ENCODE measurements at places on chromosomes 7 and 10.

GRCh38 chr10:59064080-59064692, 112.3 kb upstream of the PHYHIPL start:
- DNase-seq: no peak

- DNase-seq: no peak
Measured at GRCh38 chr10:98994030-98994429, 241.6 kb downstream of the HPSE2 start.

- DNase-seq: no peak
Measured at GRCh38 chr7:110417611-110418010, 673.3 kb upstream of the LRRN3 start.

GRCh38 chr10:15122477-15123030, 25.4 kb downstream of the RPP38 start:
- DNase-seq: no peak

GRCh38 chr10:70552586-70552985, 50.0 kb downstream of the PRF1 start:
- DNase-seq: no peak

GRCh38 chr7:98681511-98681910, 64.4 kb downstream of the NPTX2 start:
- no peak for DNase-seq

- no peak for DNase-seq
Measured at GRCh38 chr7:17299483-17299991, 1.1 kb downstream of the AHR start.

DNA sequence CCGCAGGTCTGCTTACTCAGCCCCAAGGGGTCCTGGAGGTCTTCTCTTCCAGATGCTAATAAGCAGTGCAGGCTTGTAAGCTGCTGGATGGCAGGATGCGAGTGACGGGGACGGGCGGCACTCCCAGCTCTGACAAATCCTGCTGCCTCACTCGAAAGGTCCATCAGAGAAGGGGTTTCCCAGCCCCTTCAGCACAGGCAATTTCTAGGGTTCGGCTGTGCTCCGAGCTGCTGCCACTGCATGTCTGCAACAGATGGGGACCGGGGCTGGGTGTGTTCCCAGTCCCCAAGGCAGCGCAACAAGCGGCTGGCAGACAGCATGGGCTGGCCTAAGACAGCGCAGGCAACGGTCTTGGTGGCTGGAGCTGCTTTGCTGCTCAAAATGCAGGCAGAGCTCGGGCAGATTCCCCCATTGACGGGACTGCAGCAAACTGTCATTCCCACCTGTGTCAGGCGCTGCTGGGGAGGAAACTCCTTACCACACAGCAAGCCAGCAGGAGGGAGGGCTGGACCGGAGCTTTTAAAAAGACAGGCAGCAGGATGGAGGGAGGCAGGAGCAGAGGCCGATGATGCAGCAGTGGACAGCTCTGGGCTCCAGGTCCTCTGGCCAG, 62.4 kb downstream of the PRKAG2 start:
- DNase-seq: no peak

GRCh38 chr7:2967705-2968104, 76.0 kb downstream of the CARD11 start:
- no peak for DNase-seq

GRCh38 chr7:10677211-10677610, 296.5 kb upstream of the PHF14 start:
- no peak for DNase-seq

GRCh38 chr7:96167424-96167823, 154.5 kb downstream of the SLC25A13 start:
- DNase-seq: no peak

DNA sequence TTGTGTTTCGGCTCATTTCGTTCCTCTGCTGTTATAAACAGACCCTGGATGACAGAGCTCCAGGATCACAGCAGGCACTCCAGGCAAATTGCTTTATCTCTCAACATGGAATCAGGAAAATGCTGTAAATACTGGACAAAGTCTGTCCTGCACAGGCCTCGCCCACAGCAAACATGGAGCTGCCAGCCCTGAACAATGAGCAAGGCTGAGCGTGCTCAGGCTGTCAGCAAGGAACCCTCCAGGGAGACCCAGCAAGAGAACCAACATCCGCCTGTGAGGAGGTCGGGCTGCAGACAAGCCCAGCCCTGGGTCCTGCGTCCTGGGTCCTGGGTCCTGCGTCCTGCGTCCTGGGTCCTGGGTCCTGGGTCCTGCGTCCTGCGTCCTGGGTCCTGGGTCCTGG, 180.8 kb downstream of the PTPRN2 start:
- no peak for DNase-seq

DNA sequence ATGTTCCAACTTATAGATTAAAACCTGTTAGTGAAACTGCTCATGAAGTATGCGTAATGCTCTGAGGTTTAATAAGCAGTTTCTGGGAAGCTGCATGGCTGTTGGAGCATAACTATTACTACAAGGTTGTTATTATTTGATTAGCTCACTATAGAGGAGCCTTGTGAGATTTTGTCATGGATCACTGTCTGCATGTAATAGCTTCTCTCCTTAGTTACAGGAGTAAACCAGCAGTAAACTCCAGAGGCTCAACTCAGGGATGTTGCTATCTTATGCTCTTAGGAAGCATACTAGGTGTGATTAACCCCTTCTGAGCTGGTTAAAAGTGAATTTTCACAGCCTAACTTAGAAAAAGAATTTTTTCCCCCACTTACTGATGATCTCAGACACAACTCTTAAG, 63.6 kb upstream of the IFRD1 start:
- no peak for DNase-seq

DNA sequence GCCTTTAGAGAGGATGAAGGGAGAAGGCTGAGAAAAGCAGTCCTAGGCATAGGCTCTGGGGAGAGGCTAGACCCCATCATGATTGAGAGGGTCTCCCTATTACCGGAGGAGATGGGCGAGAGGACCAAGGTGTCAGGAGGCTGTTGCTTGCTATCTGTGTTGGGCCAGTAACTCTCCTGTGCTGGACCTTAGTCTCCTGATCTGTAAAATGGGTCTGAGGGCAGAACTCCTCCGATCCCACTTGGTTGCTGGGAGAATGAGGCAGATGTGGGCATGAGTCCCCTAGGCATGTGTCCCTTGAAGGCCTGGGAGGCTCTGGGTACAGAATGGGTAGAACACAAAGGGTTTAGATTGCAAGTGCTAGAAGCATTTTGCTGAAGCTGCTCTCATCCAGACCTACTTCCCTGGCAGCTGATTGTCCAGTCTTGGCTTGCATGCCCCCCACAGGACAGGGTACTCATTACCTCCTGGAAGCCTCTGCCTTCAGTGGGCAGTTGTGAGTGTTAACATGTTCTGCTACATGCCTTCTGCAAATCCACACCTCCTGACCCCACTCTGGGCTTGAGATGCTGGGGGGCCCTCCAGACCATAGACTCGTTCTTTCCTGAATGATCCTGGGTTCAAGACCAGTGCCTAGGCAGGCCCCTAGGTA, 4.4 kb downstream of the ZMIZ1 start:
- DNase-seq: no peak

DNA sequence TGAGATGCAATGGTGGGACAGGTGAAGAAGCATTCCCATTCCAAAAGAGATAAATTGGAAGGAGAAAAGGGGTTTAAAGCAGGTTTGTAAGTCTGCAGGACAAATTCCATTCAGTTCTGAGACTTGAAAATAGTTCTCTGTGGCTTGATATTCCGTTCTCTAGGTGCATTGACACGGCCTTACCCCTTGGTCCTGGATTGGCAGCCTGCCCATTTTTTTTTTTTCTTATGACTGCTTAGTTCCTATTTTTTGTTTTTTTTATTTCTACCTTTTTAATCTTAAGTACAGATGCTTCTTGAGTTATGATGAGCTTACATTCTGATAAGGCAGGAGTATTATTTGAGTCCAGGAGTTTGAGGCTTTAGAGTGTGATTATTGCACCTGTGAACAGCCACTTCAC, 70.6 kb downstream of the MLLT10 start:
- DNase-seq: no peak

DNA sequence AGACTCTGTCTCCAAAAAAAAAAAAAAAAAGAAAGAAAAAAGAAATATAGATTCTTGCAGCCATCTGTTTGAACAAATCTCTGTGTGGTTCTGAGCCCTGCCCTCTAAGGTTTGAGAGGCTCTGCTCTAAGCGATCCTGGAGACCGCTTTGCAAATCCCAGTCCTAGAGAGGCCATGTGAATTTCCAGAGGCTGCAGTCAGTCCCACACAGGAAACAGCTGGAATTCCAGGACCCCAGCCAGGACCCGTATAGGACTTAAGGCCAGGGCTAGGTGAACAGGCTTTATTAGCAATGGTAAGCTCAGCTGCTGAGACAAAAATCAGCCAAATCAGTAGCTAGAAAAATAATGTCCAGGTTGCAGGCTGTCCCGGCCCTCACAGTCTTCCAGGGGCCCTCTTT, 154.8 kb downstream of the RPS24 start:
- no peak for DNase-seq
